ENCODE measurements at places on chromosomes 16 and 17.

DNA sequence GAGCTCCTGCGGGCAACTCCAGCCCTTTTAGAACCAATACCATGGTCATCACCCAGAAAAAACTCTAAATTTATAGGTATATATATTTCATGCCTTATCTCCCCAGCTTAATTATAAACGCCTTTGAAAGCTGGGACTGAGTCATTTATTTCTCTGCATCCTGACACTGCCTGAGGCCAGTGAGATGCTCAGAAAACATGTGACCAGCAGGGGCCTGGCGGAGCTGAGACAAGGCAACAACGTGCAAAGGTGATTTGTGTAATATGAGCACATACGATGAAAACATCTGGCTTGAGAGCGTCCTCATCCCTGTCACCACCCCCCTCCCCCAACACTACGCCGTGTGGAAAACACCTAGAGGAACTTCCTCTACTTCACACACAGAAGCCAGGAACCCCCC is 22.7 kb downstream of the NXN start:
- DNase-seq: no peak

- no peak for DNase-seq
These were observed 484.0 kb downstream of the WWOX start for GRCh38 chr16:78583441-78583840.

GRCh38 chr16:9567666-9568065 is 476.2 kb downstream of the HAPSTR1 start:
- DNase-seq: no peak

DNA sequence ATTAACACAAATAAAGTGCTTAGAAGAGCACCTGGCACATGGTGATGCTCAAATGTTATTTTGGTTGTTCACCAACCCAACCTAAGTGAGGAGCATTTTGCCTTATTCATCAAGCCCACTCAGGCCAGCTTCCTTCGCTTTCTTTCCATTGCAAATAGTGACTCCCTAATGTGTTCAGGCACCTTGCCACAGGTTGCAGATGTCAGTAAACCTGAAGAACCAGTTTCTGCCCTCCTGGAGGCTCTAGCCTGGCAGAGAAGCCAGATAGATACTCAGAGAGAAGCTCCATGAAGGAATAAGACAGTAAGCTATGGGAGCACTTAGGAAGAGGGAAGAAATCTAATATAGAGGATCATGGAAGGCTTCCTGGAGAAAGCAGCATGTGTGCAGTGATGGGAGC is 23.9 kb downstream of the GPR139 start:
- DNase-seq: no peak

- no peak for DNase-seq
These were observed 19.0 kb upstream of the ADCY7 start for GRCh38 chr16:50247123-50247905.

DNA sequence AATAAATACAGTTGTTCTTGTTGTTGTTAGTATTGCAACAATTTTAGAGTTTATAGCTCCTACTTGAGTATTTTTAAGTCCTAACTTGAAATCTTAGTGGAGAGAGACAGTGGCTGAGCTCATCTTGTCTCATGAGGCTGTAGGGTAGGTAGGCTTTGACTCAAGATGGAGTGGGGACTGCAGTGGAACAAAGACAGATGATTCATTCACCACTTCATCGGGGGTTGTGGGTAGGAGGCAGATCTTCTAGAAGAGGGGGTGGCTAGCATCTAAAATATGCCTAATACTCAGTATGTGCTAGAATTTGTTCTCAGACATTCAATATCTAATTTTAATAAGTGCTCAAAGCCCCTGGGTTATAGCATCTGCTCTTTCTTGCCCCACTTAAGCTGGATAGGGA is 13.1 kb upstream of the MMD start:
- DNase-seq: no peak

DNA sequence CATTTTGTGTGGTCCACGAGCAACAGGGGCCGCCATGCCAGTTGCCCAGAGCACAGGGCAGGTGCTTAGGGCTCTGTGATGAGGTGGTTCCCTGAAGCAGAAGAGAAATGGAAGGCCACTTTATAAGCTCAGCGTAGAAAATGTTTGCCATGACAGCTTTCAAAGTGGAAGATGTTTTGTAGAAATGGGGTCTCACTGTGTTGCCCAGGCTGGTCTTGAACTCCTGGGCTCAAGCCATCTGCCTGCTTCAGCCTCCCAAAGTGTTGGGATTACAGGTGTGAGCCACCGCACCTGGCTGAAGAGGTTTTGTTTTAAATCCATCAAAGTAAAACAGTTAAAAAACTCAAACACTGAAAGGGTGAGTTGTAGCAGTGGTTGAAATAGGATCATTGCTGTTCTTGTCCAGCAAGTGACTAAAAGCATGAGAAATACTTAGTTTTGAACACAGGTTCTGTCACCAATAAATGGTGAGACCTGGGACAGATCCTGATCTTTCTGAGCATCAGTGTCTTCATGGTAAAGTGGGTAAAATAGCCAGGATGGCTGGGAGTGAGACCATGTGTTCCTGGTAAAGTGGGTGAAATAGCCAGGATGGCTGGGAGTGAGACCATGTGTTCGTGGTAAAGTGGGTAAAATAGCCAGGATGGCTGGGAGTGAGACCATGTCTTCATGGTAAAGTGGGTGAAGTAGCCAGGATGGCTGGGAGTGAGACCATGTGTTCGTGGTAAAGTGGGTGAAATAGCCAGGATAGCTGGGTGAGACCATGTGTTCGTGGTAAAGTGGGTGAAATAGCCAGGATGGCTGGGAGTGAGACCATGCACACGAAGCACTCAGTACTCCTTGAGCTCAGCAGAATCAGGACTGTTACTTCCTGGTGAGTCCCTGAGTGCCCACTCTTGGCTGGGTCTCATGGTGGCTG is 46.0 kb downstream of the BANP start:
- no peak for DNase-seq
